ENCODE measurements at places on chromosomes 16 and 17. TPM values are rescaled to one million over a fixed set of nuclear protein-coding genes. Genes with fewer than 3 reads are reported as not detected.

SCPEP1 gene
- 22.4 TPM for polyA plus RNA-seq

ZFP3 gene
- 0.58 TPM for polyA plus RNA-seq

PVALEF gene
- not detected for polyA plus RNA-seq

RAB37 gene
- polyA plus RNA-seq: not detected

ZMYND15 gene
- polyA plus RNA-seq: 0.31 TPM

TMEM100 gene
- polyA plus RNA-seq: 0.23 TPM

RNF166 gene
- 7.8 TPM for polyA plus RNA-seq

IL32 gene
- 54.3 TPM for polyA plus RNA-seq

CPPED1 gene
- polyA plus RNA-seq: 6.1 TPM

HBQ1 gene
- polyA plus RNA-seq: 1.6 TPM

HS3ST4 gene
- not detected for polyA plus RNA-seq

CASKIN2 gene
- 6.9 TPM for polyA plus RNA-seq

OR2C1 gene
- polyA plus RNA-seq: 0.06 TPM

HSD17B2 gene
- polyA plus RNA-seq: 2.0 TPM

DNAAF8 gene
- 0.29 TPM for polyA plus RNA-seq

KCNJ2 gene
- polyA plus RNA-seq: 0.01 TPM

SOST gene
- polyA plus RNA-seq: 0.03 TPM

ACSM2B gene
- polyA plus RNA-seq: not detected

CHST5 gene
- not detected for polyA plus RNA-seq

CD300A gene
- not detected for polyA plus RNA-seq

TBC1D3L gene
- polyA plus RNA-seq: 2.4 TPM

PRR15L gene
- polyA plus RNA-seq: not detected

SEPTIN12 gene
- polyA plus RNA-seq: not detected

MT1A gene
- 0.48 TPM for polyA plus RNA-seq

Measured in foreskin keratinocyte (primary cell).